ENCODE measurements at places on chromosomes 7 and 10. TPM values are rescaled to one million over a fixed set of nuclear protein-coding genes. Genes with fewer than 3 reads are reported as not detected.

GRCh38 chr10:32271617-32272016 lies 75.3 kb downstream of the EPC1 start:
- peak; percentile 91 for ATAC-seq

DNA sequence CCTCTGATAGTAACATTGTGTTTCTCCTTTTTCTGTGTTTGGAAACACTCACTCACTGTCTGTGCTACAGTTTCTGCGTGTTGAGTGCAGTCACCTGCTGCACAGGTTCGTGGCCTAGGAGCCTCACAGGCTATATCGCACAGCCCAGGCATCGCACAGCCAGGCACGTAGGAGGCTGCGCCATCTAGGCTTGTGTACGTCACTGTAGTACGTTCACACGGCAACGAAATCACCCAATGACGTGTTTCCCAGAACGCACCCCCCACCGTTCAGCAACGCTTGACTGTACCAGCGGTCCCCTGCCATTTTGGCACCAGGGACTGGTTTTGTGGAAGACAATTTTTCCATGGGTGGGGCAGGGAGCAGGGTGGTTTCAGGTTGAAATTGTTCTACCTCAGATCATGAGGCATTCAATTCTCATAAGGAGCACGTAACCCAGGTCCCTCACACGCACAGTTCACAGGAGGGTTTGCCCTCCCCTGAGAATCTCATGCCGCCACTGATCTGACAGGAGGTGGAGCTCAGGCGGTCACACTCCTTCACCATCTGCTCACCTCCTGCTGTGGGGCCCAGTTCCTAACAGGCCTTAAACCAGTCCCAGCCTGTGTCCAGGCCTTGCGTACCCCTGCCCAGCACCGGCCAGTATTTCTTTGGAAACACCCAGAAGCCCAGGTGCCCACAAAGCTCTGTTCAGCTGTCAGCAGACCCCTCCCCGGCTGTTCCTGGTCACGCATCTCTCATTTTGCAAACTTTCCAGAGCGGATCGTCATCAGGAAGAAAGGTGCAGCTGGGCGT lies 23.2 kb upstream of the PRKAR1B start:
- ATAC-seq, result no peak

DNA sequence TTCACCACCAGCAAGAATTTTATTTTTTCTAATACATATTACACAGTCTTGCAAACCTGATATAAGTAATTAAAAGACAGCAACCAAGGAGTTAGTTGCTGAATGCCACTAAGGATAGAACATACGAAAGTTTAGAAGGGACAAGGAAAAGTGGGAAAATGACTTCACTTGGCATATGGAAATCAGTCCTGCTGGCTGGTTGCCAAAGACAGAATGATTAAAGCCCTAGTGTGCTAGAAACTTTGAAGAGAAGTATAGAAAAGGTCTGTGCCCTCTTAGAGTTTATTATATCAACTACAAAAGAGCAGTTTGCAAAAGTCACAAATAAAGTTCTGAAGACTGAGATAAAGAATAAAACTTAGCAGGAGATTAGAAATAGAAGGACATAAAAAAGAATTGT lies 5.8 kb upstream of the YAE1 start:
- no peak for ATAC-seq

The SEM1 gene
- 49.3 TPM for total RNA-seq

GRCh38 chr7:83476511-83477050 lies 172.4 kb downstream of the SEMA3E start:
- no peak for ATAC-seq

GRCh38 chr10:130226012-130226411 lies 89.8 kb downstream of the GLRX3 start:
- no peak for ATAC-seq

DNA sequence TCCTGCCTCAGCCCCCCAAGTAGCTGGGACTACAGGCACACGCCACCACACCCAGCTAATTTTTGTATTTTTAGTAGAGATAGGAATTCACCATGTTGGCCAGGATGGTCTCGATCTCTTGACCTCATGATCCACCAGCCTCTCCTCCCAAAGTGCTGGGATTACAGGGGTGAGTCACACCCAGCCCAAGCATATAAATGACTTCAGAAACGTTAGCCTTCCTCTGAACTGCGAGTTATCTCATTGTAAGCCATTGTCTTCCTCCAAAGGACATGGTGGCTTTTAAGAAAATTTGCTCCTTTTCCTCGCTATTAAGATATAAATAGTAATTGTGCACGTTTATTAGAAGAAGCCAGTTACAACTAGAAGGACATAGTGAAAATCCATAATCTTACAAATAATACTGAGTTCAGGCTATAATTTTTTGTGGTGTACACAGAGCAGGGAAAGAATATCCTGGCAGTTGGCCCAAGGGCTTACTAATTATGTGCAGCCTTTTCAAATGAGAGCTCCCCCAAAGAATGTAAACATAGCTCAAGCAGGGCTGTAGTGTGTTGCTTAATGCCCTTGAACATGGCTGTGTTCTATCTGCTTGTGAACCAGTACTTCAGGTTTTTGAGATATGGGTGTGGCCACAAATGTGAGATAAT lies 495.8 kb downstream of the PARD3 start:
- peak; percentile 99 for ATAC-seq
